NCI-H748 treated with DMSO at 0.1 percent for 48 hours (cell line): ENCODE measurements at places on chromosomes 11 and 22.

DNA sequence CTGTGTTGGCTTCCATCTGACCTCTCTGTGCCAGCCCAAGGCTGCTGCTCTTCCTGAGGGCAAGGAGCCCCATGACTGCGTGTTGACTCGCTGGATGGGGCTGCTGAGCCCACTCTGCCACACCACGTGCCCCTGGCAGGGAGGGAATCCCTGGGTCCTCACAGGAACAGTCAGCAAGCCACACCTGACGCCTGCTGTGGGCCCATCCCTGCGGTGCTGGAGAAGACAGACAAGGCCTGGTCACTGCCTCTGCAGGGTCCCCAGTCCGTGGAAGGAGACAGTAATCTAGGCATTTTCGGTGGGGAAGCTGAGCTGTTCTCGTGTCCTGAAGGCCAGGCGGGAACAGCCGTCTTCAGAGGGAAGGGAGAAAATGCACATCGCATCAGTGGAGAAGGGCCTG lies 10.6 kb upstream of the PPP6R3 start:
- no peak for DNase-seq

DNA sequence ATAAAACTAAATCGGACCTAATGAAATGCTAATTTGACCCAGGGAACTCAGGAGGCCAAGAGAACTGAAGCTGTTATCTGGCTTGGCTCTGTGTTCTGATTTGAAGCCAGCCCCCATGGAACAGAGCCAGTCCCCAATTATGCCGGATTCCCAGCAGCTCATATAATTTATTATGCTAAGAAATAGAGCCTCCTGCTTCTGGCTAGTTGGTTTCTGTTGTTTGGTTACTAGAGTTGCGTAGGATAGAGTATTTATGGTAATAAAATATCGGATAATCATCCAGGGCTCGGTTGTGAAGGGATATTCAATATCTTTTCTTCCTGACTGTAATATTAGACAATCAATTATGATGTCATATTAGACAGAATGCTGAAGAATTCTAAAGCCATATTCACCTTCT lies 120.4 kb upstream of the TTC12 start:
- DNase-seq, result no peak

DNA sequence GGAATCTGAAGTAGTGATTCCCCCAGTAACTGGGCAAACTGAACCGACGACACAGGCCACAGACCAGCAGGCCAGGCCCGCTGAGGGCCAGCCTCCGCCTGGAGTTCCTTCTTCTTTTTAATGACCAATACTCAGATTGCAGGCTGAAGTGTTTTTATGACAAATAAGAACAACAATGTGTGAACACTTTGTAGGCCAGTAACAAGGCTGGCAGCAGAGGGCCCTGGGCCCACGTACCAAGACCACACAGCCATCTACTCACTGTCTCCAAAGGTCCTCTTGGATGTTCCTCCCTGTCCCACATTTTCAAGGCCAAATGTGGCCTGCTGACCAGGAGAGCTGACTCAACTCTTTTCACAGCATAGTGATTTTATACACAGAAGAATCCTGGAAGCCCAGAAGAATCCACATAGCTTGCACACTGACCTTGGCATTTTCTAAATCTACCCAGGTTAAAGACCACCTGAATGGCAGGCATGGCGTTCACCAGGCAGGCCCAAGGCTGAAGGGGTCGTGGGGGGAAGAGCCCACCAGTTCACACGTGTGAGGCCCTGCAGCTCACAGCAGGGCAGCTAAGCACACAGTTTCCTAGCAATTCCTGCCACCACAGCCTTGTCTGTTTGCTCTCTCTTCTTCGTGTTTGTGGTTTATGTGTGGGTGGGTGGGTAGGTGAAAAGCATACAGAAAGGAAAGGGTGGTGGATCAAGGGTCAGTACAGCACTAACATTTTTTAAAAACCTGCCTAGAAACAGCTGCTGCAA lies 13.3 kb downstream of the SMCO4 start:
- DNase-seq, result no peak

DNA sequence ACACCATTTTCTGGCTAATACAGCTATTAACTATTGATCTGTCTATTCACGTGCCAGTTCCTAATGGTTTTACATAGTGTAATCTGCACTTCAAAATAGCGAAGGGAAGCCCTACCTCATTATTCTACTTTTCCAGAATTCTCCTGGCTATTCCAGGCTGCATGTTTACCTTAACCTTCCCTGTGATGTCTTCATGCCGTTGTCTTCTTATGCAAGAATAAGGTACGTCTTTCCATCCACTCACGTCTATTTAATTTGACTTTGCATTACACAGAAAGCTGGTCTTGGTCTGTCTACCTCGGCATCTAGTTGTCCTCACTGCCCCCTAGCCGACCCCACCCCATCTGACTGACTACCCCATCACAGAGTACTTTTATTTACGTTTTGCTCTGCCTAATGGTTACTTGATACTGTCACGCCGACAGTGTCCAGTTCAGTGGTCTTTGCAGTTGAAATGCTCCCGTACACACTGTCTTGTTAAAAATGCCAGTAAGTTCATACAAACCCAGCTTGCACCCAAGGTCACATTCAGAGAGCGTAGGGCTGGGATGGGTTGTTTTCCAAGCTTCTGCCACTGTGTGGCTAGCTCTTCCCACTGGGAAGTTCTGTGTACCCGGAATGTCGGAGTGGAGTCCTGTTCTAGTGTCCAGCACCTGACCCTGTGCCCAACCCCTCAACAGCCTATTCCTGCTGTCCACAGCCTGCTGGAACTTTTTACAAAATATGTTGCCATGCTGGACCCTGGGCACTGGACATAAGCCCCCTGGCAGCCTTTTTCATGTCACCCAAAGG lies 15.0 kb downstream of the NEAT1 start:
- DNase-seq, result no peak

DNA sequence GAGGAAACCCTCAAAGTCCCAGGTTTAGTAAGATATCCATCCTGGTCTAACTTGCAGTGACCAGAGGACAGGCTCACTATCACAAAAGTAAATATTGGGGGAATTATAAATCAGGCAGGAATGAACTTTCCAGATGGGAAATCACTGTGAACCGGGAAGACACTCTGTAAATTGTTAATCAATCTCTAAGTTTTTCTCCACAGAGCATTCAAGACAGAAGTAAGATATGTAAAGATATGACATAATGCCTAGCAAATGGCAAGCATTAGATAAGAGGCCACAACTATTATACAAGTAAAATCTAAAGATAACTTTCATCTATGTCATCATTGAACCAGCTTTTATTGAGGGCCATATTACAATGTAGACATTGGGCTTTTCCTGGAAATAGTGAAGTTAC lies 35.3 kb upstream of the LRRC4C start:
- DNase-seq, result no peak

DNA sequence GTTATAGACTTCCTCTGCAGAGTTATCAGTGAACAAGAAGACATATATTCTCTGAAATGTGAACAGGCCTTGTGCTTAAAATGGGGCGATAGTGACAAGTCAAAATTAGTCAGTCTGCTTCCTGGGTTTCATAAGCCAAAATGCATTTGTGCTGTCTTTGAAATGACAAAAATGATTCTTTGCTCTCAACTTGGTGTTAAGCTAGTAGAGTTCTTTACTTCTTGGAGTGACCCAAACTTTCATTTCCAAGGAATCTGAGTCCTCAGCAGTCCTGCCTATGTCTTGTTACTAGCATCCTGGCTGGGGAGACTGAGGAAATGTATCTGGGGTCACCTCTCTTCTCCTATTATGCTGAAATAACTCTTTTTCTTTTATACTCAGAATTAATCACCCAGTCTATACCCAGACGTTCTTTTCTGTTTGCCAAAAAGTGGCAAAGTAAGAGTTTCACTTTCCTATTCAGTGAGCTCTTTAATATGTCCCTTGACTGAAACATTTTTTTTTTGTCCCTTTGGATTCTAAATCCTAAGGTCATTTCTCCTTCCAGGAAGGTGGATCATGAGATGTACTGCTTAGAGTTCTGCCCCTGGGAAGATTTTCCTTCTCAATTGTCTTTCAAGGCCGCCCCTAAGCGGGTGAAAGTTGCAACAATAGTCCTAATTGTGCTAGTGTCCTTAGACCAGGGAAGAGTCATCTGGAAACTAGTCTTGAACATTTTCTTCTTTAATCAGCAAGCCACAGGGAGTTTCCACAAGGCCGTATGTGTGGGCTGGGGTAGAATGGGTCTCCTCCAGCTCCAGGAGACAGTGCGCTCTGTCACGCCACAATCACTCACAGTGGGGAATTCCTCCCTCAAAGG lies 53.0 kb upstream of the RDX start:
- no peak for DNase-seq
